ENCODE measurements at places on chromosomes 12 and 14.

GRCh38 chr12:120224304-120225199 is 23.6 kb upstream of the RPLP0 start:
- no peaks in the 10 kb centered on the region for H3K27me3 ChIP-seq
- peaks cover 47% of the 10 kb centered on the region for H3K4me1 ChIP-seq
- peak overlapping the region; percentile 80 for H3K27ac ChIP-seq

GRCh38 chr12:98744680-98745079 is 99.6 kb downstream of the APAF1 start:
- DNase-seq: no peak
- peaks cover 14% of the 10 kb centered on the region for H3K4me1 ChIP-seq
- no peak overlapping the region for H3K4me3 ChIP-seq
- peaks cover 61% of the 10 kb centered on the region for H3K27me3 ChIP-seq

GRCh38 chr12:63068857-63069442 is 82.1 kb downstream of the AVPR1A start:
- no peaks in the 10 kb centered on the region for H3K36me3 ChIP-seq
- no peaks in the 10 kb centered on the region for H3K4me1 ChIP-seq
- no peak overlapping the region for H3K27ac ChIP-seq
- DNase-seq: no peak
- no peaks in the 10 kb centered on the region for H3K27me3 ChIP-seq

DNA sequence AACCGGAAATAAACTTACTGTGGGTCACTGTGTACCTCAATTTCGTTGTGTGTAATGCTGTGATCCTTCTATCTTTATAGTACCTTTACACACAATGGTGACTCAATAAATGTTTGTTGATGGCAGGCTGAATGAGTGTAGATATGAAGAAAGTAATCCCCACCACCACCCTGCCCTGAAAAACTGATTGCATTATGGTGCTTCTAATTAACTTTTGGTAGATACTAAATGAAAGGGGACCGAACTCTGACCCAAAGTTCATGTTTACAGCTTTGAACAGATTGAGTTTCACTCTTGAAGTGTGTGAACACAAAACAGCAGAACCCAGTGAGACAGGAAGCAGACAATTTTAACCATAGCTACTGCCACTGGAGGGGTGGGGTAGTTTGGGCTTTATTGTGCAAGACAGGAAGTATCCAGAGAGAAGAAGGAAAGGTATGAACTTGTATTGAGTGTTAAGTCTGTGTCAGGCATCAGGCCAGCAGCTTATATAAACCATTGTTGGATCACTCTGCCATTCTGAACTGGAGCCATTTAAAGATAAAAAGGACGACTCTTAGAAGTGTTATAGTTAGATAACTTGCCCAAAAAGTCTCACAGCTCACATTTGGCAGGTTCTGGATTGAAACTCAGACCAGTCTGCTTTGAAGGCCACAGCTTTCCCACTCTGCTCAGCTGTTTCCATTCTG is 197.0 kb upstream of the AMIGO2 start:
- peak overlapping the region; percentile 33 for H3K4me3 ChIP-seq
- peaks cover 13% of the 10 kb centered on the region for H3K36me3 ChIP-seq
- DNase-seq: peak; percentile 78
- peaks cover 82% of the 10 kb centered on the region for H3K4me1 ChIP-seq

DNA sequence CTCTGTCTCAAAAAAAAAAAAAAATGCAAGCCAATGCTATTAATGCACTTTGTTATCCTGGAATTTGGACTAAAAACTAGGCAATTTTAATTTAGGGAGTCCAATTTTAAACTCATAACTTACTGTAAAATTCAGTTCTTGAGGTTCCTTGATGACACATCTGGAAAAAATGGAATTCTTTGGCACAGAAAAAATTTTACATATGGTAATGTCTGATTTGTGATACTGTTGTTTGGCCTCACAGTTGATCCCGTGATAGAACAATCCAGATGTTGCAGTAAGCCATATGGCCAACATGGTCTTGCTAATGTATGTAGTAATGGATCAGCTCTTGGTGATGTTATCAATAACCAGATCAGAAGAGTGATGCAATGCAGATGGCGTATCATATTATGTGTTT is 1089.8 kb downstream of the FLRT2 start:
- no peak overlapping the region for H3K4me3 ChIP-seq
- no peaks in the 10 kb centered on the region for H3K36me3 ChIP-seq
- no peak overlapping the region for H3K27ac ChIP-seq
- DNase-seq: no peak

GRCh38 chr12:75848961-75849360 is 182.6 kb downstream of the PHLDA1 start:
- no peak for DNase-seq
- H3K36me3 ChIP-seq: no peaks in the 10 kb centered on the region
- H3K4me1 ChIP-seq: no peaks in the 10 kb centered on the region
- no peak overlapping the region for H3K27ac ChIP-seq
- peaks cover 22% of the 10 kb centered on the region for H3K27me3 ChIP-seq
- H3K4me3 ChIP-seq: no peak overlapping the region

DNA sequence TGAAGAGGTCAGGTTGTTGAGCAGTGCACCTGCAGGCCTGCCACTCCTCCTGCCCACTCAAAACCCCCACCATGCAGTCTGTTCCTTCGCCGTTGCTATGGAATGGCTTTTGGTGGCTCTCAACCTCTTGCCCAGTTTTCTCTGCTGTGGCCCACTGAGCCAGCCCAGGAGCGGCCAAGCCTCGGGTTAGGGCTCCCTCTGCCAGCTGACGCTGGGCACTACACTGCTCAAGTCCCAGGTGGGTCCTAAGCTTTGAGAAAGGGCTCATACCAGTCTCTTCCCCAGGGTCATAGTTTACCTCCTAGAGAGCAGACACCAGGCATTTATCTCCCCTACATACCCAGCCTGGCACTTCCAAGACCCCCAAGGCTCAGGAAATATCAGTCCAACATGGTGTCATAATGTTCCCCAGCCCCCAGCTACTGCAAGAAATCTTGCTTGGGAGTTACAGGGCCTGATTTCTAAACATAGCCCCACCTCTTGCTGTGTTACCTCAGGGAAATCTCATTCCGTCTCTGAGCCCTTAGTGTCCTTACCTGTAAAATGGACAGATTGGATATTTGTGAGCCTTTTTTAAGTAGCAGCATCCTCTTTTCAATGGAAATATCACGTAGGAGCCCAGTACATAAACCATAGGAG is 59.4 kb downstream of the TSPAN11 start:
- H3K27me3 ChIP-seq: peaks cover 3% of the 10 kb centered on the region
- no peak overlapping the region for H3K27ac ChIP-seq
- no peak overlapping the region for H3K4me3 ChIP-seq
- peak; percentile 31 for DNase-seq
- H3K4me1 ChIP-seq: no peaks in the 10 kb centered on the region
- no peaks in the 10 kb centered on the region for H3K36me3 ChIP-seq

DNA sequence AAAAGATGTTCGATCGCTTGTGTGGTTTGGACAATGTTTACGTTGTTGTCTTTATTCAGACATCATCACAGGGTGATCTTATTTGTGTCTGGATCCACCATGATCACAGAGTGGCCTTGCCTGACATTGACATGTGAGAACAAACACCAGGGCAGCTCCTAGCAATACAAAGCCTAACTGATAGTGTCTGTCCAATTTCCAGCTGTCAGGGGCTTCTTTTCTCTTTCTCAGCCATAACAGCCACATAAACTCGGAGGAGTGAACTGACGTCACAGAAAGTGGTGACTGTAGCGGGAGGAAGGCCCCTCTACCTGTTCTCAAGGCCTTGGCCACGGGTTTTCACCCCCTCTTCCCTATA is 5.8 kb upstream of the SLC6A13 start:
- no peak overlapping the region for H3K4me3 ChIP-seq
- peaks cover 4% of the 10 kb centered on the region for H3K4me1 ChIP-seq

- H3K27ac ChIP-seq: no peak overlapping the region
- H3K4me1 ChIP-seq: peaks cover 2% of the 10 kb centered on the region
- H3K4me3 ChIP-seq: no peak overlapping the region
- DNase-seq: no peak
- H3K27me3 ChIP-seq: peaks cover 17% of the 10 kb centered on the region
Observed at GRCh38 chr12:116434155-116435011, 124.8 kb upstream of the MAP1LC3B2 start.

DNA sequence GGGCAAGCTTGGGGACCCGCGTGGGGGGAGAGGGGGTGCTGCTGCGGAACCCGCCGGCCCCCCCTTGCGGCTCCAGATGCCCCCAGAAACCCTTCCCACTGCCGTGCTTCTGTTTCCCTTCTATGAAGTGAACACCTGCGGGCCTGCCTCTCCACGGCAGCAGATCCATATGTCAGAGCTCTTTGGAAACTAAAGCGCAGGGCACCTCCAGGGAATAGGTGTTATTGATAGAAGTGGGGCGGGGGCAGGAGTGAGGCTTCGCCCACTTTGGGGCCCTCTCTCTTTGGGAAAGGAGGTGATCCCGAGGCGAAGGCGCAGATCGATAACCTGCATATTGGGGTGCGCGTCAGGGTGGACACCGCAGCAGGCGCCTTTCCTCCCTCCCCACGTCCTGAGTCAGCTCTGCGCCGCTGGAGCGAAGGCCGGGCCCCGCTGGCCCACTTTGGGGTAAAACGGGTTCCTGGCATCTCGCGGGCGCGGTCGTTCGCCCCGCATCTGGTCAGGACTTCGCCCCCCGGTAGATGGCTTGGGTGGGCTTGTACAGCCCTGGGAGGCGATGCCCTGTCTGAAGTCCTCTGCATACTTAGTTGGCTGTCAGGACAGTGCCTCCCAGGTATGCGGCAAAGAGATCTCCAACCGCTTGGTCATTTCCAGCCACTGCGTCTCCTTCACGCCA is 524 bp downstream of the KMT5A start:
- H3K4me3 ChIP-seq: peak overlapping the region; percentile 97
- H3K27ac ChIP-seq: peak overlapping the region; percentile 86
- no peaks in the 10 kb centered on the region for H3K36me3 ChIP-seq

GRCh38 chr12:79933532-79934264 is 1.2 kb downstream of the PPP1R12A start:
- no peaks in the 10 kb centered on the region for H3K27me3 ChIP-seq
- peaks cover 9% of the 10 kb centered on the region for H3K36me3 ChIP-seq
- H3K4me3 ChIP-seq: peak overlapping the region; percentile 83
- H3K4me1 ChIP-seq: peaks cover 52% of the 10 kb centered on the region
- DNase-seq: peak; percentile 40

DNA sequence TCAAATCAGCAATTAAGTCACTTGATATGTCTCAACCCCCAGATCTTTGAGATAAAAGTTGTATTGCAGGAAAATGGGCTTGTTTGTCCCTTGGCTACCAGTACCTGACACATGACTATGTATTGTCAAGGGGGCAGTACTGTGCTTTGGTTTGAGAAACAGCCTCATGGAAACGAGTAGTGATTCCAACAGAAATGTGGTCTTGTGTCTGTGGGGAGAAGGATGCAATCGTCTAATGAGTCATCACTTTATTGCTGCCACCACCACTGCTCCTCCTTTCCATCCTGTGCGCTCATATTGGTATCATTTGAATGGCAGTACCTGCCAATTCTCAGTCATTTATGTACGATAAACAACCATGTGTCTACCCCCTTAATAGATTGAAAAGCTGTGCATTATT is 72.8 kb upstream of the ARHGAP5 start:
- DNase-seq: no peak
- peaks cover 4% of the 10 kb centered on the region for H3K27me3 ChIP-seq
- no peaks in the 10 kb centered on the region for H3K4me1 ChIP-seq
- no peak overlapping the region for H3K27ac ChIP-seq

- H3K27me3 ChIP-seq: no peaks in the 10 kb centered on the region
- H3K4me3 ChIP-seq: no peak overlapping the region
- peaks cover 53% of the 10 kb centered on the region for H3K36me3 ChIP-seq
Observed at GRCh38 chr12:116933091-116933490, 22.3 kb downstream of the FBXW8 start.

DNA sequence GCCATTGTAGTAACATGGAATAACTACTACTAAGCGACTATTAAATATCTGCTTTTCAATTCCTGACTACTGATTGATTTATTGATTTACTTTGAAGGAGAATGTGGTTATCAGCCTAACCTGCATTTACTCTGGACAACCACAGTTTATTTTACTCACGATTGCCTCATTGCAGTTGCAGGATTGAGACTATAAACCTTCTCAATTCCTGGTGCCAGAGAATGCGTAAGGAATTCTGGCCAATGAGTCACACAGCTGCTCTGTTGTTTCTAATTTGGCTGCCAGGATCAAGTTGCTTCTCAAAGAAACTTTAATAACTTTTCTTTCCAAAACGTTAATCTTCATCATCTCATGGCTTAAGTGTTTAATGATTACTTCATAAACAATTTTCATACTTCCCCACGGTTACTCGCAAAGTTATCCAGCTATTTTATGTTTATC is 13.1 kb upstream of the TMTC1 start:
- no peaks in the 10 kb centered on the region for H3K4me1 ChIP-seq
- H3K27ac ChIP-seq: no peak overlapping the region
- H3K4me3 ChIP-seq: no peak overlapping the region
- no peaks in the 10 kb centered on the region for H3K36me3 ChIP-seq
- DNase-seq: no peak

GRCh38 chr12:77115471-77115870 is 50.1 kb upstream of the E2F7 start:
- H3K27ac ChIP-seq: no peak overlapping the region
- H3K27me3 ChIP-seq: no peaks in the 10 kb centered on the region
- H3K36me3 ChIP-seq: no peaks in the 10 kb centered on the region
- no peaks in the 10 kb centered on the region for H3K4me1 ChIP-seq
- no peak for DNase-seq

DNA sequence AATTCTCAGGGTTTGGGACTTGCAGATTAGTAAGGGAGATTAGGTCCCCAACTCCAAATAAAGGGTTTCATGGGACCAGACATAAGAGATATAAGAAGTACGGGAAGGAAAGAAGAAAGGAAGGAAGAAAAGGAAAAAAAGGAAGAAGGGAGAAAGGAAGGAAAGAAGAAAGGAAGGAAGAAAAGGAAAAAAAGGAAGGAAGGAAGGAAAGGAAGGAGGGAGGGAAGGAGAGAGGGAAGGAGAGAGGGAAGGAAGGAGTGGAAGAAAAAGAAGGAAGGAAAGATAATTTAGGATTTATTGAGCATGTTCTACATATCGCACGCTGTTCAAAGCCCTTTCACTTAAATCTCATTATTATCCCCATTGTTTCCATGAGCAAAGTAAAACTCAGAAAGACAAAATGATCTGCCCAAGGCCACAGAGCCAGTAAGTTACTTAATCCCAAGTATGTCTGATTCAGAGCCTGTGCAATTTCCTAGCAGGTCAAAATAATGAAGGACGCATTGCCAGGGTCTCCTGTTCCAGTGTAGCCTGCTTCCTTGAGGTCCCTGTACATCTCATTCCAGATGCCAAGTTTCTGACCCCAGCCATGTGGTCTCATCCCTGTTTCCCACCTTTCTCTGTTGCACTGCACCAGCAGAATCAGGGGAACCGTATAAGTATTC is 3.9 kb upstream of the HDAC7 start:
- H3K27ac ChIP-seq: peak overlapping the region; percentile 90
- no peak for DNase-seq
- peaks cover 15% of the 10 kb centered on the region for H3K36me3 ChIP-seq
- H3K4me1 ChIP-seq: peaks cover 82% of the 10 kb centered on the region

DNA sequence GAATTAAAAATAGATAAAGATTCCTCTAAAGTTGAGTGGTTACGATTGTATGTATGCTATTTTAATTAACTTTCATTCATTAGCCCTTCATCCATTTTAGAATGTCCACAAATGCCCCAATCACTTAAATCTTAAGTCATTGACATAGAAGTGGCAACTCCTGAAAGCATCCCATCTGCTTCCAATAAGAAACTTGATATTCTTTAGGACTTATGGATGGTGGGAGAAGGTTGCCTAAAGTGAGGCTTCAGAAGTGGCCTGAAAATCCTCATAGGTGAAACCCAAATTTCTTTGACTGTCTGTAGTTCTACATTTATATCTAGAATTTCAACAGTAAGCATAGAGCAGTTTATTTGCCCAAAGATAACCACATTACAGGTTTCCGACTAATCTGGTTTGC is 161.7 kb upstream of the HMGA2 start:
- H3K4me1 ChIP-seq: no peaks in the 10 kb centered on the region
- DNase-seq: no peak
- no peak overlapping the region for H3K27ac ChIP-seq
- H3K36me3 ChIP-seq: no peaks in the 10 kb centered on the region
